ENCODE measurements at places on chromosomes 11 and 22.
A peak's percentile ranks its signal among the peaks of the same experiment; 100 is the strongest.

DNA sequence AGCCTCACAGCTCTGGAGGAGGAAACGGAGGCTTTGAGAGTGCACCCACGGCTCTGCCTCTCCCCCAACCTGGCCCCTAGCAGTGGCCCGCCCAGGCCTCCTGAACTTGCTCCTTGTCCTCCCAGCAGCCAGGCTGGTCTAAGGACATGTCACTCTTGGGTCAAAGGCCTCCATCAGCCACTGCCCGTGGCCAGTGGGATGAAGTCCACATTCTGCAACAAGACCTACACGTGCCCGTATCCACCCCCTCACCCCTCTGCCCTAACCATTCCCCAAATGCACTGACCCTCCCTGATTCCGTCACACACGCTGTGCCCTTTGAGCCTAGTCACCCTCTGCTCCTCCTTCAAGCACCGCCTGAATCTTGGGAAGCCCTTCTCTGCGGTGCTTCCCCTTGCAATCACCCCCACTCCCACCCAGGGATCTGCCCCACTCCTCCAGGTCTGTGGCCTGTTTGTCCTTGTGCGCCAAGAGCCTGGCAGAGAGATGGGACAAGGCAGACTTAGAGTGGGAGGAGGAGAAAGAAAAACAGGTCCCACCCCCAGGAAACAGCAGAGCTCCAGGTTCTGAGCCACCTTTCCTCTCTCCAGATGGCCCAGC lies 37.5 kb upstream of the TEF start:
- DNase-seq, result no peak

GRCh38 chr11:9211322-9211721 lies 53.8 kb downstream of the DENND5A start:
- no peak for DNase-seq

GRCh38 chr11:16099343-16099900 lies 256.9 kb downstream of the SOX6 start:
- no peak for DNase-seq

DNA sequence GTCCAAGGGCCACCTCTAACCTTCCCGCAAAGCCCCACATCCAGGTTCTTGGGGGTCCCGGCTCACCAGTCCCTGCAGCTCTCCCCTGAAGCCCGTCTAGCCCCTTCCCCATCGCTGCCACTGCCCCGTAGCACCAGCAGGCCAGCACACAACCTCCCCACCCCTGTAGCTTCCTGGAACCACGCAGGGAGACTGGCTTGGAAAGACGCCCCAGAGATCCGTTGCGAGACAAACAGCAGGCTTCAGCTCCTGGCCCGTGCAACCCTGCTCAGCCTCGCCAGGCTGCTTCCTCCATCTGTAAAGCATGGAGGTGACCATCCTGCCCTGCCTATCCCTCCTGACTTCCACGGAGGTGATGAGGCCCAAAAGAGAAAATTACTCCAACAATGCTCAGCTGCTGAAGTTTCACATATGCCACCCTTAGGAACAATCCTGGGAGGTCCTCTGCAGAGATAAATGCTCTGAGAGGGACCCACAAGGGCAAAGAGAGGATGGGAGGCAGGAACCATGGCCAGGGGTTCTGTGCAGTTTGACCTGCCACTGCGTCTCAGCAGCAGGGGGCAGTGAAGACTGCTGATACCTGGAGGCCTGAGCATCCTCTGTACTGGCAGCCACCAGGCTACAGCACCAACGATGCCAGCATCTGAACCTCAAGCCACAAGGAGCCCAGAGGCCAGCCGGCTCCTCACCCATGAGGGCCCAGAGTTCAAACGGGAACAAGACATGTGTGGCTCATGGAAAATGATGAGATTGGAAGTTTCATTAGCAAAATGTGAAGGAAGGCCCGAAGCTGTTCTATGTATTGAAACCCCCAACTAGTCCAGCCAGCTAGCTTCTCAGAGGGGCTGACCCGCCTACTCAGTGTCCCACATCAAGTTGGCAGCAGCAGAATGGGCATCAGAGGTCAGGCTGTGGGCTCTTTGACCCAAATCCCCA lies 16.1 kb downstream of the DGCR2 start:
- peak; percentile 57 for DNase-seq

GRCh38 chr11:99316776-99317520 lies 296.2 kb downstream of the CNTN5 start:
- DNase-seq, result no peak

DNA sequence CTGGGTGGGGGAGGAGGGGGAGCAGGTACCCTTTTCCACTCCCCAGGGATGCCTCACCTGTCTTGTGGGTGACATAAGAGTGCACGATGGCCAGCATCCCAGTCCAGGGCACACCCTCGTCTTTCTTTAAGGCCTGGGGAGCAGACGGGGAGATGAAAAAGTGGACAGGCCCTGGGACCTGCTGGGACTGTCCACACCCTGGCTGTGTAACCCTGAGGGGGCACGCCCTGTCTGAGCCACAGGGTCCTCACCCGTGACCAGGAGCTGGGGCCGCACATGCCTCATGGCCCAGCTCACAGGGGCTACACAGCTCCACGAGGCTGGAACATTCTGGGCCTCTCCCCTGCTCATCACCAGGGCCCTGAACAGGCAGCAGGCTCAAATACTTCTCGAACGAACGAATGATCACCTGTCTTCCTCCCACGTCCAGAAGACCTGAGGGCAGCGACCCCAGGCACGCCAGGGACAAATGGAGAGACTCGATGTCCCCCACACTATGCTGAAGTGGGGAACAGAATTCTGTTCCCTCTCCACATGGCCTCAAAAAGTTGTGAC lies 123.9 kb downstream of the PHF21B start:
- DNase-seq, result no peak

DNA sequence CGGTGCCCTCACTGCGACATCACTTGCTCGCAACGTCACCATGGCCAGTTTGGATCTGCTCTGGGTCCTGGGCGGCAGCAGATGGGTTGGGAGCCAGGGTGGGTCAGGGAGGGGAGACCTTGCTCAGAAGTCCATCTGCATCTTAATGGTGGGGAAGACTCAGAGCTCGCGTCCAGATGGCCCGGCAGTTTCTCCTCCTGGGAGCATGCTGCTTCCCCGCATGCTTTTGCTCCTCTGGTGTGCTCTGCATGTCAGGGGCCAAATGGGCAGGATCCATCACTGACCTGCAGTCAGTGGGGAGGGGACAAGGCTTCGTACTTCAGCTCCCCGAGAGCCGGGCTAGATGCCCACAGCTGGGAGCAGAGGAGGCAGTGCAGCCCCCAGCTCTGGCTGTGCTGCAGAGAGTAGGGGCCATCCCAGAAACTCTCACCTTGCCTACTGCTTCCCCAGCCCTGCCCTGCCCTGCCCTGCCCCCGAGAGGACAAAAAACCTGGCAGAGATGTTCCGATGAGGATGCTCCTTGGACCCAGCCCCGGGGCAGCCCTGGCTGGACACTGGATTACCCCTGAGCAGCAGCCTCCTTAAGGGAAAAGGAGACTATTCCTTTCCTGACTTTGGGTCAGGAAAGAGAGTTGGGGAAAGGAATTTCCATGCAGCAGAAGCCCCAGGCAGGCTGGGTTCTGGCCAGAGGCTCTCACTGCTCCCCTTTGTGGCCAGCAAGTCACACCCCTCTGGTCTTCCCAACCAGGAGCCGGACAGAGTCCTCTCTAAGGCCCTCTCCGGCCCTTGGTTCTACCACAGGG lies 149.9 kb downstream of the PKNOX2 start:
- DNase-seq, result no peak

DNA sequence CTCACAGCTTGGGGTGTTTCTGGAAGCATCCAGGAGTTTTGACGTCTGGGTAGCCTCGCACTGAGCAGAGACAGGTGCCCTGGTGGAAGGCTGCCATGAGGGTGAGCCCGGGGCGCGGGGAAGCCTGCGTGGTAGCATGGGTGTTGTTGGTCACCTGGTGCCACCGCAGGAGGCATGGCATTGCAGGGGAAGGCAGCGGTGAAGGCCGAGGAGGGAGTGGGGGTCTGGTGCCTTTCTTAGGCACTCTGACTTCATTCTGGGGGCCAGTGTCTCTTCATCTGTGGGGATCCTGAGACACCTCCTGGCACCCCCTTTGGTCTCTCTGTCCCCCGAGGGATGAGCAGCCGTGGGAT lies 271.2 kb downstream of the TBC1D22A start:
- no peak for DNase-seq

DNA sequence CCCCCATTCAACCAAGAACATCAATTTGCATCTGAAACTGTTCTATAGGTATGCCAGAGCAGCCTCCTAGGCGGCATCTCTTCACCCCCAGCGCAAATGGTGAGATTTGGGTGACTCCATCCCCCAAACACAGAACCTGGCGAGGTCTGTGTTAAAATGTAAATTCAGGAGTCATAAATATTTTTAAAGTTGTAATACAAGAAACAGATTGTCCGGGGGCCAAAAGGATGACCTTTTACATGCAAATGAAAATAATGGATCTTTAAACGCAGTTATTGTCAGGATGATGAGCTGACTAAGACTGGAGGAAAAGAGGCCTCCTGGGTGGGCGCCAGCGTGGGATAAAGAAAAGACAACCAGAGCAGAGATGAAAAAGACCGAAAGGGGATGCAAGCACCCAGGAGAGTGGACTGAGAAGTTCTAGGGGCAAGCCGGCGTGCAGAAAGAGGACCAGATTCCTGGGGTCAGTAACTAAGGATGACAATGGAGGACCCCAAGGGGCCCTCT lies 16.0 kb upstream of the ADA2 start:
- DNase-seq, result no peak

- no peak for DNase-seq
Measured at GRCh38 chr11:131498631-131499160, 128.3 kb downstream of the NTM start.

DNA sequence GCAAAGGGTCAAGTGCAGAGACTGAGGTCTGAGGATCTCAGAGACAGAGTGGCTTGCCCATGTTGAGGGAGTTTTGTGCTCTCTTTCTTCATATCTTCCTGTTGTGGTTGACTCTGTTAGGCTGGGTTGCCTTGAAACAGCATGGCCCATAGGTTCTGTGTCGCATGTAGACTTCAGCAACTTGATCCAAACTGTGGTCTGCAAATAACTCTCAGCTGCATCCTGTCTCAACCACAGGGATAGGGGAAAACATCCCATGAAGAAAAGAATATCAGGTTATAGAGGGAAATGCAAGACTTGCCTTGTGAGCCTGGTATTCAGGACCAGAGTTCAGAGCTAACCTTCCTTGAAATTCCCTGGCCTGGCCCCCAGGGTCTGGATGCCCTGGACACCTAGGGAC lies 69.4 kb downstream of the FLI1 start:
- no peak for DNase-seq

DNA sequence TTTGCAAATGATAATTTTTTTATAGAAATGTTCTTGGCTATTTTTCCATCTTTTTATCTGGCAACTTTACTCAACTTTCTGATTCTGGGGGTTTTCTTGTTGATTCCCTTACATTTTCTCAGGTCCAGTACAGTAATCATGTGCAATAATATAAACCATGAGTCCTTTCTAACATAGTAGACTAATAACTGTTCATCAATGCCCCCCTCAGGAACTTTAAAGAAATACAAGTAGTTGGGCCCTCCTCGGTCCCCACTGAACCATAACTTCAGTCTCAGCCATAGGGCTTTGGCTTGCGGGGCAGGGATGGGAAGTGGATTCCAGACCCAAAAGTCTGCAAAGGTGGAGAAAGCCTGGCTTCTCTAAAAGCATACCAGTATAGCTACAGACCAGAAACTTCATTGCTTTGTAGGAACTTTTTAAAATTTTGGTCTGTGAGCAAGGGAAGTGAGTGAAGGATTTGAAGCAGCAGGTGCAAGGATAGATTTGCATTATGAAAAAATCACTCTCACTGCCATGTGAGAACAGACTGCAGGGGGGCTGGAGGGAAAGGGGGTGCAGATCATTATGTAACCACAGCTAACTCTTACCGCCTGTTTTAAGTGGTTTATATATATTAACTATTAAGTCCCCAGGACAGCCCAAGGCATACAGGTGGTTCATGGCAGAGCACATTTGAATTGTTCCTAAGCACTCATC lies 10.4 kb upstream of the TUB start:
- DNase-seq, result peak; percentile 73

GRCh38 chr11:59173964-59174663 lies 2.2 kb downstream of the DTX4 start:
- DNase-seq, result no peak

DNA sequence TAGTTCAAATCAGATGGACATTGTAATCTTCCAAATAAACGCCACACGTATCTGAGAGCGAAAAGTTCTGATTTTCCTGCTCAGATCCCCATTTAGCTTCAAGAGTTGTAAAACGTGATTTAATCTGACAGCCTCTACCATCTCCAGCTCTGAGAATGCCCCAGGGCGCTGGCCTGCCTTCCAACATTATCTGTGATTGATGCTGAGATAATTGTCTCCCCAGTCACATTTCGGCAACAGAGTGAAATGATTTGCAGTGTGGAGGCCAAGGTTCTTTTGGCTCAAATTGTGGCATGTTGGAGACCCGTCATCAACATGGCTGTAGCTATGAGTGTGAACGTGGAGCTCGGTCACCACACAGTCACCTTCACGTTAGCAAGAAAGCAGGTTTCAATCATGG lies 283.4 kb downstream of the BRD1 start:
- no peak for DNase-seq

GRCh38 chr11:33452836-33453624 lies 195.8 kb downstream of the HIPK3 start:
- DNase-seq, result no peak

- DNase-seq, result no peak
Measured at GRCh38 chr11:72576661-72577060, 97.6 kb downstream of the PDE2A start.

DNA sequence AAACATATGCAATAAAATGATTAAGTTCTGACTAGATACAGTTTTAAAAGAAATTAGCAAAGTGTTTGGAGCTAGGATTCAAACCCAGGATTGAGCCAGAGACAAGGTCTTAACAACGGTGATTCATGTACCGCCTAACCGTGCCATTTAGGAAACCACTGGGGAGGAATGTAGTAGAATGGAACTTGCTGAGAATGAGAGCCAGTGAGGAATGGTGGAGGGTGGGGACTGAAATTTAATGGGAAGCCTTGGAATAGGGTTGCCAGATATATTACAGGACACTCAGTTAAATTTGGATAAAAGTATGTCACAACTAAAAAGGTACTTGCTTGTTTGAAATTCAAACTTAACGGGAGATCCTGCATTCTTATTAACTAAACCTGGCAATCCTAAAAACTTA lies 30.4 kb upstream of the TMEM86A start:
- DNase-seq, result no peak

DNA sequence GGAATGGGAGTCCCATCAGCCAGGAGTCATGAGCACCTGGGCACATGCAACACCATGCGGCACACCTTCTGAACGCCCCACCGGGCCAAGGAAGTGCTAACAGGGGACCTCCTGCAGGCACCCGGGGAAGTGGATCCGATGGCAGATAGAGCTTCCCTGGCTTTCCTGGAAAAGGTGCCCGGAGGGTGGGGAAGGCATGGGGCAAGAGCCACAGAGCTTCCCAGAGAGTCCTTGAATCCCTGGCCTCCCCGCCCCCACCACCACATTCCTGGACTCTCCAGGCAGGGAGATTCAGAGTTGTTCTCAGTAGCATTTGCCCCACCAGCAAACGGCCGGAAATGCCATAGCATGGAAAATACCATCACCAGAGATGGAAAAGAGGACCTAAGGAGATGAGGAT lies 8.3 kb downstream of the TRIM29 start:
- no peak for DNase-seq

GRCh38 chr11:4092026-4092425 lies 2.6 kb upstream of the RRM1 start:
- DNase-seq, result no peak

GRCh38 chr11:23556163-23556750 lies 696.0 kb upstream of the CCDC179 start:
- no peak for DNase-seq
